ENCODE measurements at places on chromosomes 2 and 18. TPM values are rescaled to one million over a fixed set of nuclear protein-coding genes. Genes with fewer than 3 reads are reported as not detected.

Gene DES
- total RNA-seq: not detected

Gene COL4A3
- total RNA-seq: not detected

Gene STEAP3
- total RNA-seq: 0.78 TPM

Gene PTH2R
- 0.14 TPM for total RNA-seq

Gene SCN9A
- total RNA-seq: not detected

Gene RGPD4
- total RNA-seq: 0.07 TPM

DNA sequence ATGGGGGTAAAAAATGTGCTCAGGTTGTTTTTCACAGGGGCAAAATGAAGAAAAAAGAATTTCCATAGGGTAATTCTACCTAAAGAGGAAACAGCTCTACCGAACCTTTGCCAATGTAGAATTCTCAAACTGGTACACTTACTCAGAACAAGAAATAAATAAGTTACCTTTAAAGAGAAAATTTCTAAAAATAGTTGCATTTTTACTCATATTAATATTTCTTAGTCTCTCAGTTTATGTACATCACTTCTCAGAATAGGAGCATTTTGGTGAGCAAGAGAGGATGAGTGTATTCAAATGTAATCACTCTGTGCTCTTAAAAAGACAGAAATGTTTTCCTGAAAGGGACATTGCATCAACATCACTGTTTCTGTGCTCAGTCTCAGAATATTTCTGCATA lies 574.7 kb upstream of the SLC8A1 start:
- no peak for DNase-seq

- DNase-seq: no peak
Observed at GRCh38 chr2:240286596-240286995, 146.1 kb upstream of the OTOS start.

- DNase-seq: no peak
Observed at GRCh38 chr2:6956566-6956965, 39.4 kb downstream of the RNF144A start.

DNA sequence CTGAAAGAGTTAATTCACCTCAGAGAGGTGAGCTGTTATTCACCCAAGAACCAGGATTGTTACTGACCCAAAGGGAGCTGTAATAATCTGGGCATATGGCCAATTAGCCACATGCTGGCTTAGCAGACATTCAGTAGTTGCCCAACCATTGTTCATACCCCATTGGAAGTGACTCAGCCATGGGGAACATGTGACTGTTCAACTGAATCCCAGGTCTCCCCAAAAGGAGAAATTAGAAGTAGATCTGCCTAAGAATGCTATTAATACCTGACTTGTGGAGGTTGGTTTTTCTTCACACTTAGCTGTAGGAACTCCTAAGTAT lies 272.6 kb upstream of the UBE2E3 start:
- DNase-seq: no peak

GRCh38 chr18:76977684-76978232 lies 154.8 kb downstream of the MBP start:
- DNase-seq: peak; percentile 3

GRCh38 chr2:29463181-29463900 lies 348.1 kb downstream of the CLIP4 start:
- no peak for DNase-seq

DNA sequence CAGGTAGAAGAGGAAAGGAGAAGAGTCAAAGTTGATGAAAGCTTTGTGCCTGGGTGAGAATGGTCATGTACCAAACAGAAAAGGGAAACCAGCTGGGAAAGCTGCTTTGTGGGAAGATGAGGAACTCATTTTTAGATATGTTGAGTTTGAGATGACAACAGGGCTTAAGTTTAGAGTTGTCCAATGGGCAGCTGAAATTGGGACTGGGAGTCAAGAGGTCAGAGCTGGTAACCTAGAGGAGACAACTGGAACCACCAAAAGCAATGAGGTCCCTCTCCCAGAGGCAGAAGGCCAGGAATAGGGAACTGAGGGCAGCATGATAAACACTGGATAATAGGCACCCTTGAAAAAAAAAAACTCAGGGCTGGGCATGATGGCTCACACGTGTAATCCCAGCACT lies 48.8 kb downstream of the SLC4A1AP start:
- no peak for DNase-seq

DNA sequence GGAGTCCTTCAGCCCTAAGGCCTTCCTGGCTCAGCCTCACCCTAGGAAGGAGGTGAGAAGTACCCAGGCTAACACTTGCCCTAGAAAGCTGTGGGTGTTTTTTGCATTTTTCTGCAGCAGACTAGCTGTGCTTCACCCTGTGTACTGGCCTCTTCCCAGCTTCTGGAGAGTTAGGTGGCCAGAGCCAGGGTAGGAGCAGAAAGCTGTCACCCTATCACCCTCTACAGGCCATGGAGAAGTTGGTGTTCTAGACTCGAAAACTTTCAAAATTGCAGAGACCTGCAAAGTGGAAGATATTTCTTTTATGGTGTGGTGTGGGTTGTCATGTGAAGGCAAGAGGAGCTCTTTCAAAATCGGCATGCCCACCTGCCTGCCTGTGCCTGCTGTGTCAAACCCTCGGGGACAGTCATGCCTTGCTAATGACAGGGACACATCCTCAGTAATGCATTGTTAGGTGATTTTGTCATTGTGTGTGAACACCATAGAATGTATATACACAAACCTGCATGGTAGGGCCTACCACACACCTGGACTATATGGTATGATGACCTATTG lies 29.8 kb downstream of the EHD3 start:
- DNase-seq: no peak

DNA sequence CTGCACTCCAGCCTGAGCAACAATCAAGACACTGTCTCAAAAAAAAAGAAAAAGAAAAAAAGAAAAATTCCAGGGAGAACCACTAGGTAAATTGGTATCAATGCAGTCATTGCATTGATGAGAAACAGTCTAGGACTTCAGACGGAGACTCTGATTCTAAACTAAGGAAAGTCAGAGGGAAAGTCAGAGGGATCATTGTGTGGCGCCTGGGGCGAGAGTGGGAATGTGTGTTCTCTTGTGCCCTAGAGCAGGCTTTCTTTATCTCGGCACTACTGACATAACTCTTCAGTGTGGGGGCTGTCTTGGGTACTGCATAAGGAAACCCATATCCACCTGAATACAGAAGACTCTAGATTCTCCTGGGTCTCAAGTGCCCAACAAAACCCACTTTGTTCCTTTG lies 24.8 kb downstream of the SERPINE2 start:
- DNase-seq: no peak

All from activated T-helper 2 cell treated with anti-CD3 and anti-CD28 coated beads, Interferon-gamma antibody, Interleukin-2, Interleukin-4, amounts not matched to agents 10 μg/mL and 5 μg/mL and 100 μg/mL, durations not matched to agents 14 hours and 24 hours and 36 hours (primary cell).